ENCODE measurements at places on chromosomes 1 and 21.

DNA sequence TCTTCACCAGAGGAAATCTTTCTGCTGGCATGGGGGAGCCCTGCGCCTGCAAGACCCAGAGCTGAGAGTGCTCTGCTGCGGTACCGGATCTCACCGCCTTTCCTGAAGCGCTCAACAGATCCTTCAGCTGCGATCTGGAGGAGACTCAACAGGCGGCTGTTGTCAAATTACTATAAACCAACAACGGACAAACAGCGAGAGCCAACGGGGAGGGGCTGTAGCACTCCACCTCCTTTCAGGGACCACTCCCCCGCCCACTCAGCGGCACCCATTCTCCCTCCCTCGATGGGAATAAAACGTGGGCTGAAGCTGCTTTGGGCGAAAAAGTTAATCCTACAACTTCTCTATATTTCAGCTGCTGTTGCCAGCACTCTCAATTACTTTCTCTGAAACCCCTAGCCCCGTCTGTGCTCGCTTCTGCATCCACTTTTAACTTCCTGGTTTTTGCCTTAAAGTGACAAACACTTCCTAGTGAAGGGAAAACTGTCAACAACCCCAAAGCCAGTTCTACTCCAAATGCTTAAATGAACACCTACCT lies at the start of gene FMO5:
Gene FMO5, minus strand, starts transcription at position 147 of the 538 bp plus-strand sequence. CDS start 310 bp downstream, outside the sequence.
- DNase-seq: no peak

DNA sequence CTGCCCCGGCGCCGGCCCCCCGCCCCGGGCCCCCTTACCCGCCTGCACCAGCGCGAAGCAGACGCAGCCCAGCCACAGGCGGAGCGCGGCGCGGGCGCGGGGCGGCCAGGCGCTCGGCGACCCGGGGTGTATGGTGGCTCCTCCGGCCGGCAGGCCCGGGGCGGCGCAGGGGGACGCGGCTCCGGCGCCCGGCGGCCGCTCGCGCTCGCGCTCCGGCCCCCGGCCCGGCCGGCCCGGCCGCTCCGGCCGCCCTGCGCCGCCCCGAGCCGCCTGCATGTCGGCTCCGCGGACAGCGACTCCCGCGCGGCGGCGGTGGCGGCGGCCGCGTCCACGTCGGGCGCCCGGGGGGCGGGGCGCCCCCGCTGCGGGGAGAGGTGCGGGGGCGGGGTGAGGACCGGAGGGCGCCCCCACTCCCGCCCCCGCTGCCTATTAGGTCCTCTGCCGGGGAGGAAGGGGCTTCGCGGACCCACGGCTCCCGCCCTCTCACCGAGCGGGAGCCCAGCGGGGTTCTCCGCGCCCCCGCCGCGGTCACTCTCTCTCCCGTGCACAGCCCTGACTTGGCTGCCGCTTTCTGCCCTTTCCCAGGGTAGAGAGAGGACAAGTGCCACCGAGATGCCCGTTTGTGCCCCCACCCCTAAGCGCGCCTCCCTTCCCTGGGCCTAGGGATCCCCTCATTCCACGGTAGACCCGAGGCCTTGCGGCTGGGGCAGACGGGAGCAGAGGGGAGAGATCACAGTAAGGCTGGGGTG lies at the start of gene FNDC5:
Gene FNDC5, minus strand, starts transcription at position 298 of the 749 bp plus-strand sequence.
- DNase-seq: no peak

DNA sequence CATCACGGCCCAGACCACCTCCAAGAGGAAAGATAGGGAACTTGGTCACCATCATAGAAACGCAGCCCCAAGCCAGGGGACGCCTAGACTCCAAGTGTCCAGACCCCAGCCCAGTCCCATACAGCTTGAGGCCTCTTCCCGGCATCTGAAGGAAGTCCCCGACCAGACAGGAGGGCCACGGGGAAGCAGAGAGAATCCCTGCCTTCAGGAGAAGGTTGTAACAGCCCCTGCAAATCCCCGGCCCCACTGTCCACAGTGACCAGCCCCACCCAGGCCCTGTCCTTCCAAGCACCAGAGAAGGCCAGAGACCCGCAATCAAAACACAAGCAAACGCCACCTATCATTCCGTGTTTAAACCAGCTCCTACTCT lies 1.7 kb downstream of the SLC19A1 start:
- no peak for DNase-seq

DNA sequence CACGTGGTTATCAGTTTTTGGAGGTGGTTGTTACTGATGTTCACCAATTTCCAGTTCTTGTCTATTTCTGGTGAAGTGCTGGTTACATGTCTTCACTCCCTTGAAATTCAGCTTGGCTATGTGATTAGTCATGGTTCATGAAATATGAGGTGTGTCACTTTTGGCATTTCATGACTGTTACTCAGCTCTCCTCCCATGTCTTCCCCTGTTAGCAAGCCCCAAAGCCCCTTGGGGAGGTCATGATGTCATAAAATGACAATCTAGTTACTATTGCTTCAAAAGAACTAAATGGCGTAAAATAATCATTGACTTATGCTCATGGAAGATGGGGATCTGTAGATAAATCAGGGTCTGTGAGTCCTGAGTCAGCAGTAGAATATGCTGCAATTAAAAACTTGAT lies 425.1 kb downstream of the SETD4 start:
- DNase-seq: no peak

DNA sequence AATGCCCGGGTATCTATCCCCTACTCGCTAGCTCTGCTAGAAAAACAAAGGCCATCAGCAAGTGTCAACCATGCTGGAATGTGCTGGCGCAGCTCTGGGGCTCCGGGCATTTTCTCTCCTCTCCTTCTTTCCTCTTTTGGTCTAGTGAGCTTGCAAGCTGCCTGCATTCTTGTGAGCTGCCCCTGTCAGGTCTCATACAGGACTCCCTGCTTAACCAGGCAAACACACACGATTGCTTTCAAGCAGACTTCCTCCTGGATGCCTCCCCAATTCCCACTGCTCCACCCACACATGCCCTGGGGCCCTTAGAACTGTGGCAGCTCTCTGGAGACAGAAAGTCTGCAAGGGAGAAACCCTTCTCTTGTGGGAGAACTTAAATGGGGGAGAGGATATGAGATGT lies 35.7 kb upstream of the SUCO start:
- no peak for DNase-seq

DNA sequence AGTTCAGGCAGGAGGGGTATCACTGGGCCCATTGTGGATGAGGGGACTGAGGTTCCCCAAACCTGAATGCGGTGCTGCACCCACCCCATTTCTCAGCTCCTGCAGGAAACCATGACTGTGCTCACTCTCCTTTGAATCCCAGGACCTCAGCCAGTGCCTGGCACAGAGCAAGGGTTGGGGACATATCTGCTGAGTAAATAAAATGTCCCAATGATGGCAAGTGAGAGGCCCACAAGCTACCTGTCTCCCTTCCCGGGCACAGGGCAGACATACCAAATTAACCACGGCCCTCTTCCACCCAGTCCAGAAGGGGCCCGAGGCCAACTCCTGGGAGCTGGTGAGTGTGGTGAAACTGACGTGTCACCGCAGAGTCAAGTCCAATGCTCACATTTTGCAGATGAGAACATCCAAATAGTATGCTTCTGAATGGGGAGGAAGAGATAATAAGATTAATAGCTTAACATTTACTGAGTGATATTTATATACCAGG lies 97.6 kb downstream of the EPHB2 start:
- no peak for DNase-seq

DNA sequence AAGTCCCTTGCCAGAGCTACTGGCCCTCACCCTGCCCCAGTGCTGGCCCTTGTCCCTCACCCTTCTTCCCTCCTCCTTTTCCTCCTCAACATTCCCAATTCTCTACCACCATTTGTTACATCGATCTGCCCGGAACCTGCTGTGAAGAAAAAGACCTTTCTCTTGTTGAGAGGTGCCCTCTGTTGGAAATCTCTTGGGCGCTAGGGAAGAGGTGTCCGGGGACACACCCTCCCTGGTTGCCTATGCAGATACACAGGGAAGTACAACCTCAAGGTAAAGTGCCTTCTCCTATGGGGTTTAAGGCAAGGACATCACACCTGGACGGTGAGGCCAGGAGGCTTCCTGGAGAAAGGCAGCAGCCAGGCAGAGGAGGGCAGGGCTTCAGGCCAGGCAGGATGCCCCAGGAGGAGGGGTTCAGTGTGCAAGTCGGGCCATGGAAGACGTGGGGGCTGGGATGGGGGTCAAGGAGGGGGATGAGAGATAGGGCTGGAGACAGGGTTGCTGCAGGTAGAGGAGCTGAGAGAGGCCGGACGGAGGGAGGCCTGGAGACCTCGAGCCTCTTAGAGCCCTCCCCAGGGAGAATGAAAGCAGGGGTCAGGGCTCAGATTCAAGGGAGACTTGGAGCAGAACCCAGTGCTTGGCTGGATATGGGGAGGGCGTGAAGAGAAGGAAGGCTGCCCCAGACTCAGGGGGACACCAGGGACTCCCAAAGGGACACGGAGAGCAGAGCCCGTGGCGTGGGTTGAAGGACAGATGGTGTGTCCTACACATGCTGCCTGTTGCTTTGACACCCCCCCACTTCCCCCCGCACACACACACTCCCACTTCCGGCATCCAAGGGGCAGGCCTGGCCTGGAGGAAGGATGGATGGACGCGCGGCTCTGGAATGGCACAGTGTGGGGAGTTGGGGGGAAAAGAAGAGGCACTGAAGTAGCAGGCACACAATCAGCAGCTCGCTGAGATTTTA lies 44.5 kb downstream of the RIPK4 start:
- DNase-seq: no peak

- DNase-seq: no peak
Measured at GRCh38 chr21:34636961-34637360, 22.0 kb upstream of the RCAN1 start.

- DNase-seq: peak; percentile 87
Measured at GRCh38 chr1:175207971-175208370, 15.4 kb upstream of the KIAA0040 start.

DNA sequence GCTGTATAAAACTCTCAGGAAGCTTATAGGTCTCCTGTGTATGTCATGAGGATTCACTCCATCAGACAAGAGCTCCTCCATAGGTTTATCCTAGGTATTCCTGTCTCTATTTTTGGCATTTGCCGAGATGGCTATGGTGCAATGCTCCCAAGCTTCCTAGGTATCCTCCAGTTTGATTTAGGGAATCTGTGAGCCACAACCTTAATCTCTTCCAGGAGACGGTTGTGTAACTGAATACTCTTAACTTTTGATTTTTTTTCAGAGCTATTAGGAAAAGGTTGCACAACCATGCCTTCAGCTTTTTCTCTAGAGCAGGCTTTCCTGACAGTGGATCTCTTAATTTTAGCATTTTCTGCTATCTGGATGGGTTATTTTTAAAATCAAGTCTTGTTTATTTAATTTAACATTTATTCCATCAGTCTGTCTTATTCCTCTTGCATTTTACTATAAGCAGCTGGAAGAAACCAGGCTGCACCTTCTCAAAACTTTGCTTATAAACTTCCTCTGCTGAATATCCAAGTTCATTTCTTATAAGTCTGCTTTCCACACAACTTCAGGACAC lies 69.4 kb upstream of the BACE2 start:
- DNase-seq: no peak

- DNase-seq: no peak
Measured at GRCh38 chr1:53409695-53410094, 49.5 kb upstream of the DMRTB1 start.

- no peak for DNase-seq
Measured at GRCh38 chr1:37323486-37324377, 150.6 kb upstream of the ZC3H12A start.

GRCh38 chr1:27650539-27651175 lies 15.7 kb upstream of the FGR start:
- no peak for DNase-seq

DNA sequence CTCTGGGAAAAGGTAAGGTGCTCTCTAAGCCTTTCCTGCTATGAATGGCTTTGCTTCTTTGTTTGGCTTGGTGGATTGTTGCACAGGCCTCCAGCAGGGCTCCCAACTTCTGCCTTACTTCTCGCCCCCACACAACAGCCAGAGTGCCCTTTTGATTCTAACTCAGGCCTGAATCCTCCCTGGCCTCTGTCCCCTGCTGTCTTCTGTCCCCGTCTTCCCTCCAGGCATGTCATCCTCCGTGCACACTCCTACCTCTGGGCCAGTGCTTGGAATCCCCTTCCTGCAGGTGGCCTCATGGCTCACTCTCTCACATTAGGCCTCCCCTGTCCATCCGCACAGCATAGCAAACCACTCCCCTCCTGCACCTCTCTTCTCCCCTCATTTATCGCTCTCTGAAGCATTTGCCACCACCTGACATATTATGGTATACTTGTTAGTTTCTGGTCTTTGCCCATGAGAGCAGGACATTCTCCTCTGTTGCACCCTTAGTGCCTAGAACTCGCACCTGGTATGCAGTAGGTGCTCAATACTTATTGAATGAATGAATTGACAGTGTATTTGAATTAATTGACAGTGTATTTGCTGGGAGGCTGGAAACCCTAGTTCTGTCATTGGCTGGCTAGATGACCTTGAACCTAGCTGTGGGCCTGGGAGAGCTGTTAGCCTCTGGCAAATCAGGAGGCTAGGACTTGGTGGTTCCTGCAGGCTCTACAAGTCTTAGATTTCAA lies 2.9 kb downstream of the ZDHHC18 start:
- DNase-seq: no peak

DNA sequence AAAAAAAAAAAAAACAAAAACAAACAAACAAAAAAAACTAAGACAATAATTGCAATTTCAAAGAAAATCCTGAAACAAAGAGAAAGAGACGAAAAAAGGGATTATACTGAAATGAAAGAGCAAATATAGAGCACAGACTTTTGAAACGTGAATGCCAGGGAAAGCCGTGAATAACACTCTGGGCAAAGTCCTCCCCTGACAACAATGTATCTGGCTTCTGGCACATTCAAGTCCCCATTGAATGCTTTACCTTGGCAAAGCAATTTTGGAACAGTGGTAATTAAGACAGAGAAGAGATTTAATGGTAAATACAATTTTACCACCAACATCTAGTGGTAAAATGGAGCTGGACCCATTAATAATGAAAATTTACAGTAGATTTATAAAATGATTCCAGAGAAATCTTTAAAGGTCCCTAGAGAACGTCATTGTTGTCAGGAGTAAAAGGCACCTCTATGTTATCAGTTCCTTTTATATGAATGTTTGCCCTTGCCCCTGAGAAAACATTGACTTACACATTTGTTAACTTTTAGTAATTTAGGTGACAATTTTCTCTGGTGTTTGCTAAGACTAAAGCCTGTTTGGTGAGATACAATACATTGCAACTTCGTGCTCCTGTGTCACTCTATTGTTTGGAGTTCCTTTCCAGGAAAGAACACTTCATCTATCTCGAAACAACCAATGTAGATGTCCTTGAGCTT lies 89.7 kb downstream of the GREM2 start:
- DNase-seq: no peak

GRCh38 chr1:198206292-198206691 lies 49.5 kb downstream of the NEK7 start:
- DNase-seq: no peak

GRCh38 chr1:55529017-55529416 lies 313.9 kb upstream of the USP24 start:
- no peak for DNase-seq

DNA sequence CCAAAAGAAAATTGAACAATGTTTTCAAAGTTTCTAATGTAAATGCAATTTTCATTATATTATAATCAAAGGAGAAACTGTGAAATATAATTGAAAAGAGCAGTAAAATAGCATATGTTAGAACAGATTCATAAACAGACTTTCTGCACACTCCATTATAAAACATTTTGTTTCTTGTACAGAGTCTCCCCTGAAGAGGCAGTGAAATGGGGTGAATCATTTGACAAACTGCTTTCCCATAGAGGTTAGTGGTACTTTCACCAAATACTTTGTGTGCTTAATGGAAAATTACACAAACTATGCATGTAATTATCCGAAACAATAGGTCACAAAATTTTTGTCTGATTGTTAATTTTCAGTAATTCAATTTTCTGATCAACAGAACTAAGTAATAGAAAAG lies 1.9 kb downstream of the RGS18 start:
- no peak for DNase-seq

GRCh38 chr1:69498711-69499110 lies 69.0 kb upstream of the LRRC7 start:
- DNase-seq: no peak

- DNase-seq: no peak
Measured at GRCh38 chr1:36764798-36765197, 269.5 kb downstream of the GRIK3 start.

All from NCI-H1105 (cell line).